ENCODE measurements at places on chromosomes 5 and 9. TPM values are rescaled to one million over a fixed set of nuclear protein-coding genes. Genes with fewer than 3 reads are reported as not detected.

Gene LHX3
- not detected for total RNA-seq

Gene HRCT1
- total RNA-seq = 4.5 TPM

Gene C5
- total RNA-seq = 2.3 TPM

Gene PLAC8L1
- 0.46 TPM for total RNA-seq

Gene PCSK1
- not detected for total RNA-seq

Gene CORO2A
- 2.5 TPM for total RNA-seq

Gene DMRT3
- not detected for total RNA-seq

Gene ITGA2
- 53.2 TPM for total RNA-seq

Gene SPDL1
- total RNA-seq = 98.9 TPM

Gene IL5
- total RNA-seq = not detected

Gene SELENOP
- 0.33 TPM for total RNA-seq

Gene TRIM7
- total RNA-seq = 3.9 TPM

Gene TMC1
- 0.41 TPM for total RNA-seq

Gene HAVCR2
- not detected for total RNA-seq

Gene DDX41
- total RNA-seq = 88.0 TPM

Gene TICAM2
- 16.9 TPM for total RNA-seq

Gene LECT2
- not detected for total RNA-seq

Gene MTMR12
- total RNA-seq = 25.4 TPM

Gene PAX5
- not detected for total RNA-seq

Gene PDE6A
- not detected for total RNA-seq

Gene DRD1
- not detected for total RNA-seq

Gene HRH2
- total RNA-seq = not detected

Gene ROR2
- not detected for total RNA-seq

Gene FAM221B
- total RNA-seq = not detected

Gene ZNF354C
- 3.8 TPM for total RNA-seq

Gene GNG10
- 68.8 TPM for total RNA-seq

Gene GABRG2
- total RNA-seq = not detected

Gene SPOCK1
- 132 TPM for total RNA-seq

Gene HMGCS1
- total RNA-seq = 16.5 TPM

Gene FOXD4L5
- total RNA-seq = not detected

Gene LCN2
- total RNA-seq = not detected

Gene PRSS3
- 29.5 TPM for total RNA-seq

Gene PSD2
- total RNA-seq = not detected

Gene PCDHA5
- total RNA-seq = not detected

Gene PAEP
- total RNA-seq = not detected

Gene ZNF883
- 4.5 TPM for total RNA-seq

Gene MINAR2
- not detected for total RNA-seq

Gene TSSK1B
- not detected for total RNA-seq

Gene SLC6A18
- total RNA-seq = not detected

Gene LVRN
- 0.17 TPM for total RNA-seq

Gene AKNA
- 8.5 TPM for total RNA-seq

Gene ARID3C
- total RNA-seq = 0.14 TPM

Gene ZNF454
- total RNA-seq = not detected

Gene PRDM9
- not detected for total RNA-seq

Gene BTNL9
- not detected for total RNA-seq

Gene YTHDC2
- 15.8 TPM for total RNA-seq

Gene CARD19
- total RNA-seq = 38.6 TPM

Gene C6
- total RNA-seq = 0.12 TPM

Gene ZDHHC11
- total RNA-seq = 2.8 TPM

Gene GRM6
- not detected for total RNA-seq

Gene SEMA5A
- total RNA-seq = 58.5 TPM
